A549 treated with CORT108297 at 1 μM for 4 hours (cell line): ENCODE measurements at places on chromosomes 7 and 10. TPM values are rescaled to one million over a fixed set of nuclear protein-coding genes. Genes with fewer than 3 reads are reported as not detected.

The SUPV3L1 gene
- 31.9 to 36.1 TPM (median 34.7 TPM) in 5 replicates for total RNA-seq

The GRID2IP gene
- 0.02 TPM in 1 of 5 replicates, not detected in the others for total RNA-seq

The PTPRE gene
- total RNA-seq = 2.5 to 4.1 TPM (median 3.6 TPM) in 5 replicates

The PPP1R3A gene
- total RNA-seq = not detected in 5 replicates

The ENKUR gene
- 0.25 to 0.61 TPM (median 0.31 TPM) in 5 replicates for total RNA-seq

The ST7 gene
- total RNA-seq = 23.9 to 29.3 TPM (median 25.1 TPM) in 5 replicates

The HECW1 gene
- 10.2 to 14.6 TPM (median 13.9 TPM) in 5 replicates for total RNA-seq

The PNLIPRP2 gene
- 0.11 TPM in 1 of 5 replicates, not detected in the others for total RNA-seq

The CLDN3 gene
- total RNA-seq = 1.2 to 3.8 TPM (median 3.4 TPM) in 5 replicates

The ACBD7 gene
- total RNA-seq = 0.72 to 1.1 TPM (median 0.80 TPM) in 5 replicates

The SHH gene
- 0.99 to 2.1 TPM (median 1.2 TPM) in 5 replicates for total RNA-seq

The GALNT17 gene
- total RNA-seq = not detected in 5 replicates

The GPRIN2 gene
- total RNA-seq = 26.2 to 47.1 TPM (median 37.6 TPM) in 5 replicates

The CHRM2 gene
- total RNA-seq = not detected in 5 replicates

The ADAP1 gene
- 3.5 to 5.4 TPM (median 4.3 TPM) in 5 replicates for total RNA-seq

The NKX6-2 gene
- total RNA-seq = 0.17 to 0.33 TPM (median 0.29 TPM) in 5 replicates

The MOGAT3 gene
- not detected in 5 replicates for total RNA-seq

The INA gene
- 22.8 to 31.4 TPM (median 25.0 TPM) in 5 replicates for total RNA-seq

The PLXNA4 gene
- 0.97 to 1.9 TPM (median 1.4 TPM) in 5 replicates for total RNA-seq

The NUP42 gene
- 24.0 to 29.9 TPM (median 26.9 TPM) in 5 replicates for total RNA-seq

The SPAM1 gene
- not detected in 5 replicates for total RNA-seq

The ZNF722 gene
- not detected in 5 replicates for total RNA-seq

The NPY gene
- not detected in 5 replicates for total RNA-seq

The ANXA8 gene
- total RNA-seq = 28.8 to 40.9 TPM (median 33.6 TPM) in 5 replicates

The CPA4 gene
- 5.0 to 7.8 TPM (median 5.3 TPM) in 5 replicates for total RNA-seq

The VIPR2 gene
- 0.10 TPM in 1 of 5 replicates, not detected in the others for total RNA-seq

The SEMA3A gene
- total RNA-seq = 3.9 to 6.7 TPM (median 5.6 TPM) in 5 replicates

The NUDCD3 gene
- 50.9 to 62.9 TPM (median 58.9 TPM) in 5 replicates for total RNA-seq

The NPVF gene
- total RNA-seq = not detected in 5 replicates

The SKIDA1 gene
- 0.99 to 1.7 TPM (median 1.5 TPM) in 5 replicates for total RNA-seq

The ACTL6B gene
- total RNA-seq = not detected in 5 replicates

The TIMM23B gene
- 14.4 to 20.4 TPM (median 18.2 TPM) in 5 replicates for total RNA-seq

The EBLN1 gene
- total RNA-seq = 0.07 to 0.21 TPM in 2 of 5 replicates, not detected in the others

The NT5C3A gene
- 33.8 to 45.4 TPM (median 37.5 TPM) in 5 replicates for total RNA-seq

The TDRD1 gene
- not detected in 5 replicates for total RNA-seq

The ZNF467 gene
- total RNA-seq = 0.88 to 1.6 TPM (median 1.5 TPM) in 5 replicates

The ASAH2 gene
- total RNA-seq = 0.87 to 4.2 TPM (median 2.7 TPM) in 5 replicates

The TEX47 gene
- not detected in 5 replicates for total RNA-seq

The NACAD gene
- 0.14 to 0.35 TPM (median 0.18 TPM) in 5 replicates for total RNA-seq

The NKX2-3 gene
- 0.06 to 0.11 TPM in 2 of 5 replicates, not detected in the others for total RNA-seq

The MUC12 gene
- total RNA-seq = 15.1 to 20.6 TPM (median 20.0 TPM) in 5 replicates

The GNB2 gene
- total RNA-seq = 168 to 270 TPM (median 258 TPM) in 5 replicates

The PON1 gene
- 0.29 to 1.2 TPM (median 0.68 TPM) in 5 replicates for total RNA-seq

The GIMAP6 gene
- total RNA-seq = not detected in 5 replicates

The AGR2 gene
- total RNA-seq = 93.9 to 174 TPM (median 142 TPM) in 5 replicates

The MMD2 gene
- total RNA-seq = not detected in 5 replicates

The RBP4 gene
- 5.0 to 10.3 TPM (median 8.8 TPM) in 5 replicates for total RNA-seq

The SCIN gene
- 0.32 to 0.50 TPM (median 0.42 TPM) in 5 replicates for total RNA-seq

The CTNNA3 gene
- total RNA-seq = not detected in 5 replicates

The TMEM229A gene
- not detected in 5 replicates for total RNA-seq

The TUBAL3 gene
- total RNA-seq = 0.23 to 0.57 TPM (median 0.39 TPM) in 5 replicates

The SLC26A3 gene
- total RNA-seq = not detected in 5 replicates

The GPR15LG gene
- not detected in 5 replicates for total RNA-seq

The PRPS1L1 gene
- not detected in 5 replicates for total RNA-seq

The TMEM26 gene
- 0.01 to 0.18 TPM (median 0.07 TPM) in 5 replicates for total RNA-seq

The NUDT5 gene
- total RNA-seq = 124 to 167 TPM (median 132 TPM) in 5 replicates

The LGI1 gene
- not detected in 5 replicates for total RNA-seq

The LRRC18 gene
- total RNA-seq = not detected in 5 replicates
